NCI-H2029 (cell line): ENCODE measurements at places on chromosomes 7 and 10.
A peak's percentile ranks its signal among the peaks of the same experiment; 100 is the strongest.

- no peak for DNase-seq
Measured at GRCh38 chr10:60352105-60352504, 37.6 kb downstream of the ANK3 start.

DNA sequence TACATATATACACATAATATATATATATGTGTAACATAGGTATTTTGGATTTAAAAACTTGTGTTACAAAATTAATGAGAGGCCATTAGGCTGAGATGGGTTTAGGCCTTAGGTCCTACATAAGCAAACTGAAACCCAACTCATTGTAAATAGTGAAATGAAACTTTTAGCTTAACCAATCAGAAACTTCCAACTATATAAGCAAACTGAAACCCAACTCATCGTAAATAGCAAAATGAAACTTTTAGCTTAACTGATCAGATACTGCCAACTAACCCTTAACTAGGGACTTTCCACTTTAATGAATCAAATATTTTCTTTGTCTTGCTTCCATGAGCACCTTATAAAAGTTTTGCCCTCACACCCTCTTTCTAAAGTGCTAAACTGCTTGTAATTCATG lies 17.3 kb upstream of the SAMD9L start:
- DNase-seq, result no peak

DNA sequence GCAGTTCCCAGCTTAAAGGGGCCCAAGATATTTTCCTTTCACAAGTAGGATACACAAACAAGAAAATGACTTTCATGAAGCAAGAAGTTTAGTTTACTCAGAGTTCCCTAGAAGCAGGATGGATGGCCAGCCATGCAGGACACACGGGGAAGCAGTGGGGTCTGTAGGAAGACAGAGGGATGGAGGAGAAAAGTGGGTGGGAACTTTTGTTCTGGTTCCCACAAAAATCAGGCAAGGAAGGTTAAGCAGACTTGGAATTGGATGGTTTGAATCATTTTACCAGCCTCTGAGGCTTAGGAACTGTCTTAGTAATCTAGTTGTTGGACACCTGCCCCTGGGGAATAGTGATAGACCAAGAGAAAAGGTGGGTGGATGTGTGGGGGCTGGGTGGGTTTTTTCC lies 263.3 kb upstream of the VSTM2A start:
- no peak for DNase-seq

- DNase-seq, result no peak
Measured at GRCh38 chr10:27688991-27689390, 56.6 kb downstream of the MKX start.

DNA sequence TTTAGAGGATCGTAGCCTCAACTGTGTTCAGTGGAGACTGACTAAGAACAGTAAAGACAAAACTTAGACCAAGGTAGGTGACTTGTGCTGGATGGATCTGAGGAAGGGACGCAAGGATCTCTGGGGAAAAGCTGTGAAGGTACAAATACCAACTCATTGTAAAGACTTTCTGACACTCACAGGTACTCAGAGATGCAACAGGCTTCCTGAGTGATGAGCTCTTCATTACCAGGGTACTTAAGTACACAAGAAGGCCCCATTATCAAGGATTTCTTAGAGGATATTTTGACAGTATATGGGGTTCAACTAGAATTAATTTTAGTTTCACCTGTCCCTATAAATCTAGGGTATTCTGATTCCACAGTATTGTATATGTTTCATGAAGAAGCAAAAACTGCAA lies 440.7 kb downstream of the PLXDC2 start:
- no peak for DNase-seq

DNA sequence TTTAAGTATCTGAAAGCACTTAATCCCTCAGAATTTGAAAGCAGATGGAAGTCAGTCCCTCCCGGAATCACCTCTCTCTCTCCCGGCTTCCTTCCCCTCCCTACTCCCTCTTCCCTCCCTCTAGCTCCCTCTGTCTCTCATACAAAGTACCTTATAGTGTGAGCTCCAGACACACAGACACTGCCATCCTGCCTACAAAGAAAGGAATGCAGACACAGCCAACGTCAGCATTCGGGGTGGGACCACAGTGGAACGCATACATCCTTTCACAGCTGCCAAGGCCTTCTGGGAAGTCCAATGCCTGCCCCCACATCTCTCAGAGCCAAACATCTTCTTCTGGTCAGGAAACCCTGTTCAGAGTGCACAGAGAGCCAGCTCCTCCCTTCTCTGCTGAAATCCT lies 9.3 kb downstream of the NOD1 start:
- peak; percentile 19 for DNase-seq
